Upper lobe of left lung (tissue), 6 donors: ENCODE measurements at places on chromosomes 1 and 21.

GRCh38 chr1:240351690-240352089 lies 260.0 kb downstream of the FMN2 start:
- H3K4me1 ChIP-seq, result no peaks in the 10 kb centered on the region
- H3K4me3 ChIP-seq, result no peak overlapping the region
- H3K36me3 ChIP-seq, result no peaks in the 10 kb centered on the region
- no peak for DNase-seq

- DNase-seq, result no peak
- no peak overlapping the region for H3K4me3 ChIP-seq
- peaks cover 80% of the 10 kb centered on the region for H3K4me1 ChIP-seq
- peaks cover 30% of the 10 kb centered on the region for H3K36me3 ChIP-seq
These were observed 12.2 kb downstream of the ARHGEF2 start for GRCh38 chr1:155966135-155966534.

DNA sequence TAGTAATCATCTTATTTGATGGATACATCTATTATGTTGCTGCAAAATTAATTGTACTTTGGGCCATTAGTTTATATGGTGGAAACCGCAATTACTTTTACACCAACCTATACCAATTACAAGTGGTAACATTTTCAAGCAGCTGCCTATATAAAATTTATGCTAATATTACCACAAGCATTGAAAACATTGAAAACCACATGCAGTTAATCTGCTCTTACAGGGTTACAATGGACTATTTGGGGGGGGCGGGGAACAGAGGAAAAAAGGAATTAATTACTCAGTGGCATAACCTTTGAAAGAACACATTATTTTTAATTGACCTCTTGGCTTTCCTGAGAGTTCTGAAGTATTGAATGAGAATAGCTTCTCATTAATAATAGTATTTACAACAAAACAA lies 1793.2 kb downstream of the NCAM2 start:
- no peaks in the 10 kb centered on the region for H3K4me1 ChIP-seq
- no peaks in the 10 kb centered on the region for H3K36me3 ChIP-seq
- H3K27ac ChIP-seq, result no peak overlapping the region
- H3K4me3 ChIP-seq, result no peak overlapping the region

GRCh38 chr1:224493269-224493668 lies 58.7 kb upstream of the WDR26 start:
- no peaks in the 10 kb centered on the region for H3K36me3 ChIP-seq
- no peak for DNase-seq
- H3K4me3 ChIP-seq, result no peak overlapping the region
- H3K4me1 ChIP-seq, result peaks cover 6% of the 10 kb centered on the region

DNA sequence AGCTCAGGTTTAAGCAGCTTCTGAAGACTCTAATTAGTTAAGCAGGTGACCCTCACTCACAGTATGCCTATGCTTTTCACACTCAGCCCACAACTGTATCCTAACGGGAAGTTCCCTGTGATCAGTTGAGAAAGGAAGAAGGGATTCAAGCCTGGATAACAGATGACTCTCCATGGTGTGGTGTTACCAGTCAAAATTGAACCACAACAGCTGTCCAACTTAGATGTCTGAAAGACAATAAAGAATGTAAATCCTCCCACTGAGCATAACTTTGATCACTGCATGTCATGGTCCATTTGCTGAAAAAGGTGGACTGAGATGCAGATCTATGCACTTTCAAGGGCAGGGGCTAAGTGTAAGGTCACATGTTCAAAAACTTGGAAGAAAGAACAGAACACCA lies 32.3 kb upstream of the DIPK1A start:
- H3K4me3 ChIP-seq, result no peak overlapping the region
- no peaks in the 10 kb centered on the region for H3K27me3 ChIP-seq
- no peaks in the 10 kb centered on the region for H3K36me3 ChIP-seq
- no peak for DNase-seq
